ENCODE measurements at places on chromosomes 3 and 15.

DNA sequence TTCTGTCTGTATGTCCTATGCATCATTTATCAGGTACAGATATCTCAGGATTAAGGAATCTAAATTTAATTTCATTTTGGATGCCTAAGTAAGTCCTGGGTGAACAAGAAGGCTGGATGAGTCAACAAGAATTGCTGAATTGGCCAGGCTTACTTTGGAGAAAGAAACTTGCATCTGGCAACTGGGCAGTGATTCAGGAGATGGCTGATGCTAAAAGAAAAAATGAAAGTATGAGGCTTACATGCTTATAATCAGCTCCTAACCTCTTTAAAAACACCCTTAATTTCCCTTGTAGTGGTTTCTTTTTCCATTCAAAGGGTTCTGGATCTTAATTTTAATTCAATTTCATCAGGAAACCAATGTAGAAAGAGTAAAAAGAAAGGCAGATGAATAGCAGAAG lies 228.8 kb upstream of the PEX5L start:
- no peak for DNase-seq

DNA sequence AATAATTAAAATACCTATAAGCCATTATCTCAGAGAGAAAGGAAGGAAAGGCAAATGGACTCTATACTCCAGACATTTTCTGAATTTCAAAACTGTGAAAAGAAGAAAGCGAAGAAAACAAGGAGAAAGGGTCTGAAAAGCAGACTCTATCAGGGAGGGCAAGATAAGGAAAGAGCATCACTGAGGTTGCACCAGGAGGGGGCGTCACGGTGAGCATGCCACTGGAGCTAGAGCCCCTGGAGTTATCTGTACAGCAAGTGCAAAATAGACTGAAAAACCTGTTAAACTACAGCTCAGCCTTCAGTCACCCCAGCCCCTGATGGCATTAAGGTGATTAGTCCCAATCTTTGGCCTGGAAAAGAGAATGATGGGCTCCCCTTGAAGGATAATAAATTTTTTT lies 514.3 kb downstream of the GABRG3 start:
- no peak for DNase-seq

GRCh38 chr3:132730891-132731580 lies 8.8 kb upstream of the NPHP3 start:
- DNase-seq = no peak

DNA sequence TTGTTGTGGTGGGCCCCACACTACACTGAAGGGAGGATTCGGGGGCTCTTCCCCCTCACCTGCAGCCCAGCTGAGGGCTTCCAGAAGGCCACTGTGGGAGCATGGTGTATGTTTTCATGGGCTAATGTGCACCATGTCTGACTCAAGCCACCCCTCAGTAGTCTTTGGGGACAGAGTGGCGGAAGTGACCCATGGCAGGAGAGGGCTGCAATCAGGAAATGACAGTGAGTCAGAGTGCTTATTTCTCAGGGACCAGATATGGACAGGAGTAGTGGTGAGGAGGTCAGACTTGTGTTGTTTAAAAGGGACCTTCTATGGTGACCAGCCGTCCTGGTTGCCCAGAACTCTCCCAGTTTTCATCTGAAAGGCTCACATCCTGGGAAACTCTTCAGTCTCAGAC lies 32.8 kb upstream of the SLC9A9 start:
- no peak for DNase-seq

- no peak for DNase-seq
Measured at GRCh38 chr3:46236294-46237054, 5.8 kb upstream of the CCR3 start.

GRCh38 chr3:180072786-180073185 lies 36.0 kb upstream of the PEX5L start:
- no peak for DNase-seq

DNA sequence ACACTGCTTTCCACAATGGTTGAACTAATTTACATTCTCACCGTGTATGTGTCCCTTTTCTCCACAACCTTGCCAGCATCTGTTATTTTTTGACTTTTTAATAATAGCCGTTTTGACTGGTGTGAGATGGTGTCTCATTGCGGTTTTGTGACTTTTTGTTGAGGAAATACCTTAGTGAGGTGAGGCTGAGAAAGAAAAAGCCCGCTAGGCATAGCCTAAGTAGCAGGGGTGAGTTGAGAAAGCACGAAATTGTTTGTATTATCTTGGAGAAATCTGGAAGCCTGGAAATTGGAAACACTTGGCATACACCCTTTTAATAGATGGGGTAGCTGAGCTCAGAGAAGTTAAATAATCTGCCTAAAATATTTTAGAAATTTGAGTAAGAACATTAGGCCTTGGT lies 61.5 kb upstream of the CFAP161 start:
- DNase-seq = no peak

GRCh38 chr3:47971081-47971480 lies 45.1 kb downstream of the MAP4 start:
- DNase-seq = no peak

DNA sequence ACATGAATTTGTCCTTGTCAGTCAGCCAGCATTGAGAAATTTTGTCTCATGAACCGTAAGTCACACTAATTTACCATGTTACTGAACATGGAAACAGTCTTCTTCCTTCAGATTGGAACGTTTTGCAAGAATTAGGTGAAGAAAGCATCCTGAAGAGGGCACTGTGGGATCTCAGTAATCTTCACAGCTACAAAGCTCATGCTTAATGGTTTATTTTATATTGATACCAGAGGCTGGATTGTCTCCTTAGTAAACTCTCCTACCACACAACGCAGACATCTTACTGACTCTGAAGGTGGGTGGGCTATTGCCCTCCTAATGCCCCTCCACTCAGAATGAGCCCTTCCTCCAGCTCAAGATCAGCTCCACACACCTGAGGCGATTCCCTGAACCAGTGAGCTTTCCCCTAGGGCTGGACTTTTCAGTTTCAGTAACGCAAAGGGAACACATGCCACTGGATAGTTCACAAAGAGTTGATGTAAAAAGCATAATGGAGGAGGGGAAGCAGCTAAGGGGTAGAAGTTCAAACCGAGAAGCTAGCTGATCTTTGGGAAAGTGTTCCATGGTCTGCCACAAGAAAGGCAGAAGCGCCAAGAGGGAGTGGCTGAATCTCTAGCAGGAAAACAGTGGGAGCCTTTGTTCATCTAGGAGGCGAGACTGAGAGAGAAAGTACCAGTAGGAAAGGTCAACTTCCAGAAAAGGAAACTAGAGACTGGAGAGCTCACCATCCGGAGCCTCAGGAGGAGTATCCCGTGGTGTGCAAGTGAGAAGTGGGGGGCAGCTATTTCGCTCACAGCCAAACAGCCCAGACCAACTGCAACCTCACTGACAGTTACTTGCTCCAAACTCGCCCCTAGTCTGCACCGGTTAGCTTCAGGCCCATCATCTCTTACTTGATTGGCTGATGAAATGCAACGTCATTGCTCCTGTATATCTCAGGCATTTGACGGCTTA lies at the start of gene SLC9C1:
TSS of gene SLC9C1 (minus strand) at position 849 of the 954 bp plus-strand sequence. CDS start 7,425 bp downstream, outside the sequence.
- DNase-seq = no peak

- DNase-seq = no peak
Measured at GRCh38 chr15:81492969-81493645, 119.1 kb upstream of the TMC3 start.

- DNase-seq = no peak
Measured at GRCh38 chr3:71063773-71064290, 519.7 kb downstream of the FOXP1 start.

GRCh38 chr15:80934761-80935221 lies 54.8 kb downstream of the MESD start:
- no peak for DNase-seq

GRCh38 chr3:172199850-172200369 lies 160.5 kb downstream of the FNDC3B start:
- DNase-seq = no peak

GRCh38 chr3:155880286-155880685 lies 9.8 kb downstream of the GMPS start:
- DNase-seq = no peak

DNA sequence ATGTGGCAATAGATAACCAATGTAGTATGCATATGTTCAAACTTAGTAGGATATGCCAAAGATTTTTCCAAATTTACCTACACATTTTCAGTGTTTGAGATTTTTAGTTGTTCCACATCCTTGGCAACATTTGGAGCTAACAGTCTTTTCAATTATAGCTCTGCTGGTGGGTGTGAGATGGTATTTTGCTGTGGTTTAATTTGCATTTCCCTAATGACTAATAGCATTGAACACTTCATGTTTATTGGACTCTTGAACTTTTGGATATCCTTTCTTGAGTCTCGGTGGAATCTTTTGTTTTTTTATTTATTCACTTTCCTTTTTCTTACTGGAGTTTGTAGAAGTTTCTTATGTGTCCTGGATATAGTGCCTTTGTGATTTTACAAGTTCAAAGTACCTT lies 11.0 kb upstream of the ILDR1 start:
- DNase-seq = no peak

DNA sequence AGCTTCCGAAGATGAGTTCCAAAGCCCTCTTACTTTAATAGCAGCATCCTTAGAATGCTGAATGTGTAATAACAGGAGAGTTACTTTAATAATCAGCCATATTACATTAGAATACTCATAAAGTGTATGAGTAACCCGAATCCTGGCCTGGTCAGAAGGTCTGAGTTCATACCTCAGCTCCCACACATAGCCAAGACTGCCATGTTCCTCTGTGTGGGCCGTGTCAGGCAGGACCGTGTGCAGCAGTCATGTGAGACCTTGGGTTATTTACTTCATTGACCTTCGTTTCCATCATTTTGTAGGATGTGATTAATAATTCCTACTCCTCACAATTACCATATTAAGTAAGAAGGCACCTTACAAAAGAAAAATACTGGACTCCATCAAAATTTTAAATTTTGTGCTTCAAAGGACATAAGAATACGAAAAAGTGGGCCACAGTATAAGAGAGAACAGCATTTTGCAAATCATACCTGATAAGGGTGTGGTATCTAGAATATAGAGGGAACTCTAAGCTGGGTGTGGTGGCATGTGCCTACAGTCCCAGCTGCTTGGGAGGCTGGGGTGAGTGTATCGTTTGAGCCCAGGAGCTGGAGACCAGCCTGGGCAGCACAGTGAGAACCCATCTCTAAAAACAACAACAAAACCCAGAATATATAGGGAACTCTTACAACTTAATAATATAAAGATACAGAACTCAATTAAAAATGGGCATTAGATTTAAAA lies 163.4 kb downstream of the ATG7 start:
- no peak for DNase-seq

GRCh38 chr15:62165793-62166375 lies 799 bp upstream of the C2CD4B start:
- no peak for DNase-seq

- DNase-seq = no peak
Measured at GRCh38 chr3:194993896-194994295, 277.1 kb downstream of the XXYLT1 start.

- DNase-seq = no peak
Measured at GRCh38 chr3:70383360-70383831, 71.0 kb upstream of the MDFIC2 start.

GRCh38 chr3:32292085-32292796 lies 53.8 kb downstream of the CMTM8 start:
- DNase-seq = no peak

DNA sequence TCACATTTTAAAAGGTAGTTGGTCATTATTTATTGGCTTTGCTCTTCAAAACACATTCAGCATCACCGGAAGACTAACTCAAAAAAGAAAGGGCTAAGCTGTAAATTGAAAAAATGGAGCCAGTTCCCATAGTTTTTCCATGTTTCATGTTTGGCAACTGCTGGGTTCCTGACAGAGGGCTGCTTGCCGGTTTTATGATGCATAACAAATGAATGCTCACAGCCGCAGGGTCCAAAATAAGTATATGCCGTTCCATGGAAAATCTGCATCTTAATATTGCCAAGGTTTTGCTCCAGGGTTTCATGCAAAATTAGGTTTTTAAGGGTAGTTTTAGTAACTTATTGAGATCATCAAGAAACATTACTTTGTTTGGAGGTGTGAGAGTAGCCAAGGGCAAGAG lies 15.8 kb downstream of the SLC12A1 start:
- no peak for DNase-seq

- DNase-seq = no peak
Measured at GRCh38 chr3:102233881-102234280, 200.9 kb upstream of the ZPLD1 start.

DNA sequence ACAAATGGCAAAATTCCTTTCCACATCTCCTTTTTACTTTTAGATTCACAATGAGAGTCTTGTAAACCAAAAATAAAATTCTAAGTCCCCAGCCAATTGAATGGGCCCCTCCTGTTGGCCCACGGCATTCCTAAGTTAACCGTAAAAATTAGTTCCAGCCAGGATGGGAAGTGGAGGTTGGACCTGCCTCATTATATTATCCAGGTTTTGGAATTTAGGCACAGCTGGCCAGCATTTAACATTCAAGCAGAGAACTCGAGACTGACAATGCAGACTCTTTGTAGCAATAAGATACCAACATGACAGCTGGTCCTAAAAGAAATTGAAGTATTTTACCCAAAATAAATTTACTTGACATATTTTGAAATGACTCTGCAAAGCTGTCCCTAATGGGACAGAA lies 321.0 kb upstream of the NAALADL2 start:
- no peak for DNase-seq

DNA sequence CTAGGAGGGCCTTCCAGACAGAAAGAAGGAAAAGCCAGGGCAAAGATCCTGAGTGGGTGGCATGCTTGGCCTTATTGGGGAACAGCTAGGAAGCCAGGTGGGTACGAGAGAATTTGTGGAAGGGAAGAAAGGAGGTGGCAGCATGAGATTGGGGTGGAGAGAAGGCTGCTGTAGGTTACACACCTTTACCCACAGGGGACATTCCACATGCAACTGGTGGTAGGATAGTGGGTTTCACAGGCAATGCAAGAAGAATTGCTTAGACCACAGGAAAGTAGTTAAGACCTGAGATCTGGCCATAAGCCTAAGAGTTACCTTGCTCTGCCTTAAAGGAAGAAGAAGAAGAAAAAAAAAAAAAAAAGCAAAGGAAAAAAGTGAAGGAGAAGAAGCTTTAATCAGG lies 19.8 kb downstream of the ANP32A start:
- no peak for DNase-seq

DNA sequence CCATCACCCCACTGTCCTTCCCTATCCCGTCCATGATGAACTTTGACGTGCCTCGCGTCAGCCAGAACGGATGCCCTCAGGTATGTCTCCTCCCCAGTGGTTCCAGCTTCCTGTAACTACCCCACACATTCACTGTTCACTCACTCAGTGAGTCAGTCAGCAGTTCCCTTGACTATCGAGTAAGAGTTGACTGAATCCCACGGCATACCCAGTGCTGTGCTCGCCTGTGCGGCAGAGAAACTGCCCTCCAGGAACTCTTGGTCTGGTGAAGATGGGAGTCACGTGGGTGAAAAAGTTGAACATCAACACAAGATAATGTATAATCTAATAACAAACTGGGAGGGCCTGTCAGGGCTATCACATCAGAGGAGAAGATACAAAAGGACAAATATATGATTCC lies 36.7 kb downstream of the CCDC33 start:
- no peak for DNase-seq

Measured in esophagus squamous epithelium (tissue), 5 donors.